ENCODE measurements at places on chromosomes 12 and 14. TPM values are rescaled to one million over a fixed set of nuclear protein-coding genes. Genes with fewer than 3 reads are reported as not detected.

LMO3 gene
- total RNA-seq: 0.34 TPM

POTEM gene
- not detected for total RNA-seq

ACOT4 gene
- total RNA-seq: 0.68 TPM

CYP27B1 gene
- total RNA-seq: 1.5 TPM

TMEM121 gene
- 1.4 TPM for total RNA-seq

IGFBP6 gene
- total RNA-seq: 18.2 TPM

LMNTD1 gene
- total RNA-seq: 0.14 TPM

NTF3 gene
- total RNA-seq: not detected

MGAT4C gene
- total RNA-seq: not detected

DCAF5 gene
- total RNA-seq: 14.4 TPM

PROX2 gene
- total RNA-seq: not detected

GPR84 gene
- 0.07 TPM for total RNA-seq

FIGNL2 gene
- total RNA-seq: not detected

KRT7 gene
- 655 TPM for total RNA-seq

ACRBP gene
- total RNA-seq: 0.50 TPM

SERPINA12 gene
- total RNA-seq: not detected

PLEKHH1 gene
- 2.7 TPM for total RNA-seq

ACSS3 gene
- under 0.01 TPM for total RNA-seq

NOXRED1 gene
- 0.50 TPM for total RNA-seq

ZFYVE21 gene
- 56.0 TPM for total RNA-seq

NOVA1 gene
- total RNA-seq: not detected

TPH2 gene
- not detected for total RNA-seq

RFLNA gene
- total RNA-seq: 0.34 TPM

TAC3 gene
- not detected for total RNA-seq

CCDC38 gene
- not detected for total RNA-seq

LRRC9 gene
- total RNA-seq: 0.07 TPM

LGMN gene
- total RNA-seq: 79.7 TPM

MEG3 gene
- total RNA-seq: 41.4 TPM

CDKN3 gene
- 0.28 TPM for total RNA-seq
